ENCODE measurements at places on chromosomes 13 and 19.

DNA sequence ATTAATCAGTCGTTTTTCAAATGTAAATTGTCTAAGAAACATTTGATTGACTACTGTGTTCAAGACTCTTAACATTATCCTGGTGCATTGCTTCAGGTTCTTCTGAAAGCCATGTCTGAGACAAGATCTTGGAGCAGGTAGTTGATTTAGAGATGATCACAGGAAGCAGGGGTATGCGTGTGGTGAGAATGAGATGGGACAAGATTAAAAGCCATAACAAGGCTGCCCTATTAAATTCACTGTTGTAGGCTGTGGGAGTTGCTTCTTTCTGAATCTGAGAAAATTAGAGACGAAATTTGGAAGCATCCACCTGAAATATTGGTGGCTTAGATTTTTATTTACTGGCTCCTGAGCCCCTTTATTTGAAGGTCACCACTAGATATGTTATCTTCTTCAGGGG is 687.4 kb upstream of the SLITRK6 start:
- DNase-seq, result no peak

- DNase-seq, result peak; percentile 60
Measured at GRCh38 chr19:48674921-48675824, 2.4 kb upstream of the NTN5 start.

GRCh38 chr13:64332048-64332447 is 2898.1 kb downstream of the PCDH9 start:
- DNase-seq, result no peak

GRCh38 chr19:43639519-43640423 is at the start of gene CADM4:
TSS of gene CADM4 (minus strand) at chr19:43639850. CDS start at chr19:43639790, 60 bp downstream.
- DNase-seq, result no peak

DNA sequence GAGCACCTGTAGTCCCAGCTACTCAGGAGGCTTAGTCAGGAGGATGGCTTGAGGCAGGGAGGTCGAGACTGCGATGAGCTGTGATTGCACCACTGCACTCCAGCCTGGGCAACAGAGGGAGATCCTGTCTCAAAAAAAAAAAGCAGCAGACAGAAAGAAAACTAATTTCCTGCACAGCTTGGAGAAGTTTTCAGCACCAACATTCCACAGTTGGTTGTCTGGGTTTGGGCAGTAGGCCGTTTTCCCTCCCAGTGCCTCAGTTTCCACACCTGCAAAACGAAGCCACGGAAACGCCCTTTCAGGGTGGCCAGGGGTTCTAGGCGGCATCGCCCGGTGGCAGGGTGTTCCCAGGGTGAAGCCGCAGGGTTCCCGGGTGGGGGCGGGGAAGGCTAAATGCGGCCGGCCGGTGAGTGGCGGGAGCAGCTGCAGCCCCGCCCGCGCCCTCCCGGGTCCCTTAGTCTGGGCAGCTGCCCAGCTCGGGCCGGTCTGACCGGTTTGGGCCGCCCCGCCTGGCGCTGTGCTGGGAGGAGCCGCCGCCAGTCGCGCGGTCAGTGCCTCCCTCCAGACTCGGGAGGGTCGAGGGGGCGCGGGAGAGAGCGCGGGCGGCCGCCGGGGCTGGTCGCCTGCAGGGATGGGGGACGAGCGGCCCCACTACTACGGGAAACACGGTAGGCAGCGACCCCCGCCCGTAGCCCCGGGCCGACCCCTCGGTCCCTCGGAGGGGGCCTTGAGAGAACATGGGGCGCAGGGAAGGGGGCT is at the start of gene SLC44A2:
Gene SLC44A2 (plus strand): TSS at position 551 of the 759 bp plus-strand sequence. CDS start 81 bp downstream, at position 632.
- DNase-seq, result no peak

DNA sequence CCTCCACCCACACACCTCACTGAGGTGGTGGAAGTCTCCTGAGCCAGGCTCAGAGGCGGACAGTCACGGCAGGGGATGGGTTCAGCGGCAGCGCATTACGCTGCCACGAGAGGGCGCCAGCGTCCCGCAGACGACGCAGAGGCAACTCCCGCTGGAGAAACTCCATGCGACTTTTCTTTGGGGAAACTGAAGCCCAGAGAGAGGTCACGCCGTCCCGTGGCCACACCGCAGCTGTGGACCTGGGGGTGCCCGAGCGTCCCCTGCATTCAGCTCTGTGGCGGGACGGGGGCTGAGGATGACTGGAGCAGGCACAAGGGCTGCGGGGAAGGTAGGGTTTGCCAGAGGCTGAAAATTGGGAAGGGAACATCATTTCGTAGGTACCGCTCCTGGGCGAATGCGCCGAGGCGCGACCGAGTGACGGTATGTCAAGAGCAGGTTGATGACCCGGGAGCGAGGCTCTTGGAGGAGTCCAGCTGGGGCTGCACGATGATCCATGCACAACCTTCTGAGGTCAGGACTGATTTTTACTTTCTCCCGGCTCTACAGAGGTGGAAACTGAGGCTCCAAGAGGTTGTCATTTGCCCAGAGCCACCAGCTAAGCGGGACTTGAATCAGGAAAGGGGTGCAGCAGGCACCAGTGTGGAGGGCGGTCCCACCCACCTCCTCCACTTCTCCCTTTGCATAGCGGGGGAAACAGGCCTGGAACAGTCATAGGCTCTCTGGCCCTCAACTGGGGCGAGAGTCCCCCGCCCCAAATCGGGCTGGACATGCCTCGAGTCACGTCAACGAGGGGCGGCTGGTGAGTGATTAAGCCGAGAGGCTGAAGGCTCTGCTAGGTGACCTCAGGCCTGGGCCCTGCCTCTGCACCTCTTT is 690 bp upstream of the ARRDC2 start:
- DNase-seq, result peak; percentile 58

GRCh38 chr13:110012102-110012739 is 225.8 kb upstream of the IRS2 start:
- DNase-seq, result no peak

DNA sequence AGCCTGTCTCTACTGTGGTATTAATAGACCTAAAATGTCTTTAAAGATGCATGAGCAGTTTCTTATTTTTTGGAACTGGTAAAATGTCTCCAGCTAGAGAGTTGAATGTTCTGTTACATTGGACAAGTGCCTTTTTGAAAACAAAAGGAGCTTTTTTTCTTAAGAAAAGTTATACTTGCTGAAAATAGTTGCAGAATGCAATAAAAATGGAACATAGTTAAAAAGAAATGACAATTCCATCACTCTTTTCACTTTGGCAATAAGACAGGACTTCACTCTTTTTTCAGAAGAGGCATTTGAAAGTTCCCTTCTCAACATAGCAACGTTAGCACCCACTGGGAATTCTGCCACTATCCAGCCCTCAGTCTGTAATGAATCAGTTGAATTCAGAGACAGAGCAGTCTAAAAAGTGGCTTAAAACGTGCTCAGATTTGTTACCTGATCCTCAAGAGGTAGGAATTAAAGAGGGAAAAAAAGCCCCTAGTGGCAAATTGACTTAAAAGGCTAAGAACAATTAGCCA is 10.1 kb downstream of the RGCC start:
- DNase-seq, result no peak

DNA sequence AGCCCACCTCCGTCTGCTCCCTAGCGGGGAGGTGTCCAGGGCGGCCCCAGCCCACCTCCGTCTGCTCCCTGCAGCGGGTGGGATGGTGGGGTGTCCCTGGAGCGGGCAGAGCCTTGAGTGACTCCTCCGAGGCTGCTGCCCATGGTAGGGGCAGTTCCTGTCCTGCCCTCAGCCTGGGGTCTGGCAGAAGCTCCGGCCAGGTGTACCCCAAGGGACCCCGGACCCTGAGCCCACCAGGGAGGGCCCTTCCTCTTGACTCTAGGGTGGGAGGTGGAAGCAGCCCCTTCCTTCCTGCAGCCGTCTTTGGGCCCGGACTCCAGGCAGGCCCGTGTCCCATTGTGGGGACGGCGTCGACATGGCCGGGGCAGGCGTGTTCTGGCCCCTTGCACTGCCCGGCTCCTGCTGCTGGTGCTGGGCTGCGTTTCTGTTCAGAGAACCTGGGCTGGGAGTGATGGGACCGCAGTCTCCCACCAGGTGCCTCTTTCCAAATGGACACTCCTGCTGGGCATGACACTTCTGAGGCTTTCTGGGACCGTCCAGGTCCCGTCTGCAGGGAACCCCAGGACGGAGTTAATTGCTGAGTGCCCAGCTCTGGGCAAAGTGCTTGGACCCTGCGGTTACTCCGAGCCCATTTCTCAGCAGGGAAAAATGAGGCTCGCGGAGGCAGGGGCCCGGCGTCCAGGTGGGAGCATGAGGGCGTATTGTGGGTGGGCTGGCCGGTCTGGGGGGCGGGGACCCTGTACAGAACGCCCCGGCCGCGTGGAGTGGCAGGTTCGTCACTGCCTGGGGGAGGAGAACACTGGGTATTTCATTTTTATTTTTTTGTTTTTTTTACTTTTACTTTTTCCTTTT is 19.8 kb downstream of the ARID3A start:
- no peak for DNase-seq

GRCh38 chr13:113874579-113875428 is 10.9 kb upstream of the GAS6 start:
- no peak for DNase-seq

DNA sequence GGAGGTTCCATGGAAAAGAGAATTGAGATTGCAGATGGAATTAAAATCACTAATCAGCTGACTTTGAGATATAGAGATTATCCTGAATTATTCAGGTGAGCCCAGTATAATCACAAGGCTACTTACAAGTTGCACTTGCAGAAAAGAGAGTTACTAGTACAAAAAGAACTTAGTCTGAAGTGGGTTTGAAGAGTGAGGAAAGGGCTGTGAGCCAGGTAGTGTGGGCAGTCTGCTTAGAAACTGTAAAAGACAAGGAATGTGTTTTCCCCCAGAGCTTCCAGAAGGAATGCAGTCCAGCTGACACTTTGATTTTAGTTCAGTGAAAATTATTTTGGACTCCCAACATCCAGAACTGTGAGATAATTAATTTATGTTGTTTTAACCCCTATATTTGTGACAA is 285.4 kb upstream of the GPC6 start:
- no peak for DNase-seq

DNA sequence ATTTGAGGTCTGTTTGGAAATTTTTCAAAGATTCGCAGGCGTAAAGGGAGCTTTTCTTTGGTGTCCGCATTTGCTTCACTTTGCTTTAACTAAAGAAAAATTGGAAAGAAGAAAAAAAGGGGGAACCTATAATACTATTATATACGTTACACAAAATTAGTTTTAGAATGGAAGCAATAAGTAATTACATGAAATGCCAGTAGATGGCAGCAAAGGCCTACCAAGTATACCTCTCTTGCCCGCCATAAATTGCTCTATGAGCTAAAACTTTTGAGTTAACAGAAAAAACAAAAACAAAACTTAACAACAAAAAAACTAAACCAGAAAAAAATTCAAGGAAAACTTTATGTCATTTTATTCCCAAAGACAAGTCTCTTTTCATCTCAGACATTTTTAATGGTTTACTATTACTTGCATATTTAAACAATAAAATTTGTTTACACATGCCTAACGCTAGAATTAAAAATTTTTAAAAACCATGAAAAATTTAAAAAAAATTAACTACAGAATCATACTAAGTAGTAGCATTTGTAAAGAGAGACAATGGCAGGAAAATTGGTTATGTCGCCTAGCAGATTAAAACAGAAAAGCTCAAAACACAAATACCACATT is 271.4 kb downstream of the NALCN start:
- DNase-seq, result peak; percentile 43

- no peak for DNase-seq
Measured at GRCh38 chr13:75404726-75405125, 77.2 kb downstream of the TBC1D4 start.

DNA sequence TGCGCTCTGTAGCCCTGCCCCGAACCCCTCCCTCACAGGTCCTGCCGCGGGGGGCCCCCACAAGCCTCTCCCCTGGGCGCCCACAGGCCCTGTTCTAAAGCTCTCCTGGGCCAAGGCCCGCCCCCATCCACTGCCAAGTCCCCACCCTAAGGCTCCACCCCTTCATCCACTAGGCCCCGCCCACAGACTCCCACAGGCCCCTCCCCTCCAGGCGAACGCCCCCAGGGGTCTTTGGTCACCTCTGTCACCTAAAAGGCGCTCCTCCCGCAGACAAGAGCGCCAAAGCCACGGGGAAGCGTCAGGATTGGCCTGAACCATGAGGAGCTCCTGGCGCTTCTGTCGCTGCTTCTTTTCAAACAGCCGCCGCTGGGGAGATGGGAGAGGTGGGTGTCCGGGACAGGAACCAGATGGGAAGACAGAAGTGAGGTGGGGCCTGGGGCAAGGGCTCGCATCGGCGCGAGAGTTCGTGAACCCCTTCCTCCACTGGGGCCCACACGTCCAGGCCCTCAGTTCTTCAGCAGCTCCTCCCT is 2.3 kb downstream of the TULP2 start:
- DNase-seq, result no peak

- no peak for DNase-seq
Measured at GRCh38 chr13:77918391-77919245, at the start of gene EDNRB. TSS of gene EDNRB (minus strand) at chr13:77918831. CDS start at chr13:77918573, 258 bp downstream.

GRCh38 chr13:24263632-24264031 is 45.7 kb upstream of the C1QTNF9 start:
- no peak for DNase-seq

DNA sequence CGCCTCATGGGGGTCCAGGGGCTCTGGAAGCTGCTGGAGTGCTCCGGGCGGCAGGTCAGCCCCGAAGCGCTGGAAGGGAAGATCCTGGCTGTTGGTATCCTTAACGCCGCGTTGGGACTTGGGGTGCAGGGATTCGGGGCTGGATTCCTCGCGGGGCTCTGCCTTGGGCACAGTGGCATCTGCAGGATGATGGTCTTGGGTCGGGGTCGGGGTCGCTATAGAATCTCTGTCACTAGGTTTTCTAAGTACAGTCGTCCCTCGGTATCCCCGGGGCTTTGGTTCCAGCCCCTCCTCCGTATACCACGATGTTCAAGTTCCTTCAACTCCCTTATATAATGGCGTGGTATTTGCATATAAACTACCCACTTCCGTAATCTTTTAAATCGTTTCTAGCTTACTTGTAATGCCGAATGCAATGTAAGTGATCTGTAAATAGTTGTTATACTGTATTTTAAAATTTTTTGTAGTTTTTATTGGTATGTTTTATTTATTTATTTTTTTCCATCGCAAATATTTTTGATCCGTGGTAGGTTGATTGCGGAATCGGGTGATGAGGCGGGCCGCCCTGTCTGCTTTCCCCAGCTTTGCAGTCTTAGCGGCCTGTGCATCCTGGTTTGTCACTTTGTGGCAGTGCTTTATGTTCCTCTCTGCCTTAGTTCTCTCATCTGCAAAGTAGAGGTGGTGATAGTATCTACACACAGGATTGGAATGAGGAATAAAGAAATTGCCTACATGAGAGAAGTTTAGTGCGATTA is 606 bp downstream of the ERCC5 start:
- peak; percentile 77 for DNase-seq

DNA sequence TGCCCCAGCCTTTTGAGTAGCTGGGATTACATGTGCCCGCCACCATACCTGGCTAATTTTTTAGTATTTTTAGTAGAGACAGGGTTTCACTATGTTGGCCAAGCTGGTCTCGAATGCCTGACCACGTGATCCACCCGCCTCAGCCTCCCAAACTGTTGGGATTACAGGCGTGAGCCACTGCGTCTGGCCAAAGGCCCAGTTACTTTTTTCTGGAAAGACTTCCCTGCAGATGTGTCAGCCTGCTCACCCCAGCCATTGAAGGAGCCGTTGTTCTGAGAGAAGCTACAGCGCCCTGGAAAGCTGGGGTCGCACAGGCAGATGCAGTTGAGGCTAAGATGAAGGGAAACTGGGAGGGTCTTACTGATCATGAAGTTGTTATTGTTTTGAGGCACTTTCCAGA is 7.9 kb upstream of the ZNF626 start:
- DNase-seq, result no peak

DNA sequence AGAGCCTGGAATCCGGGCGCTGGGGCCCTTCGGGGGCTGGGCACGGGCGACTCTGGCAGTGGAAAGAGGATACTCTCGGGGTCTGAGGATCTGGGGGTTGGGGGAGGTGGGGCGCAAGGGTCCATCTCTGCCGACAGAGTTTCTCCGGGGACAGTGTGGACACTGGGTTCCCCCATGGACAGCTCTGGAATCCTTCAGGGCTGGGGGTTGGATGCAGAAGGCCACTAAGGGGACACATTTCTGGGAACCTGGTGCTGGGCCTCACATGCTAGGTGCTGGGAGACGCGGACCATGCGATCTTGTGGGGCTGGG is 2.3 kb downstream of the TGFBR3L start:
- DNase-seq, result no peak

Data from AML-193 (cell line).